ENCODE measurements at places on chromosomes 11 and 22.

DNA sequence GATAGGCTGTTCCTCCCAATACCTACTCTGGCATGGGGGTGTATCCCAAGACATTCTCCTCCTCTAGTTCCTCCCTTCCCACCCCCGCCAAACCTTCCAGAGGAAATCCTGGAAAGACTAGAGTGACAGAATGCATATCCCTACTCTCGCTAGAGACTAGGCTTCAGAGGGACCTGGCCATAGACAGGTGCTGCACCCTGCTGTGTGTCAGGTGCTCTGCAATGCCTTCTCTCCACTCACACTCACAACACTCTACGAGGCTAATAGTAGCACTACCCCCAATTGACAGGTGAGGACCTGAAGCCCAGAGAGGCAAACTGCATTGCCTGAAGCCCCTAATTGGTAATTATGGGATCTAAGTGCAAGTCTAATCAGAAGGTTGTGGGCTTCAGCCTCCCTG is 46.2 kb upstream of the LMO1 start:
- DNase-seq = no peak

GRCh38 chr11:111206472-111206871 is 39.1 kb upstream of the POU2AF2 start:
- DNase-seq = no peak

GRCh38 chr22:17964643-17965042 is 59.7 kb downstream of the MICAL3 start:
- DNase-seq = no peak

GRCh38 chr11:102581066-102581465 is 44.1 kb downstream of the MMP20 start:
- no peak for DNase-seq

DNA sequence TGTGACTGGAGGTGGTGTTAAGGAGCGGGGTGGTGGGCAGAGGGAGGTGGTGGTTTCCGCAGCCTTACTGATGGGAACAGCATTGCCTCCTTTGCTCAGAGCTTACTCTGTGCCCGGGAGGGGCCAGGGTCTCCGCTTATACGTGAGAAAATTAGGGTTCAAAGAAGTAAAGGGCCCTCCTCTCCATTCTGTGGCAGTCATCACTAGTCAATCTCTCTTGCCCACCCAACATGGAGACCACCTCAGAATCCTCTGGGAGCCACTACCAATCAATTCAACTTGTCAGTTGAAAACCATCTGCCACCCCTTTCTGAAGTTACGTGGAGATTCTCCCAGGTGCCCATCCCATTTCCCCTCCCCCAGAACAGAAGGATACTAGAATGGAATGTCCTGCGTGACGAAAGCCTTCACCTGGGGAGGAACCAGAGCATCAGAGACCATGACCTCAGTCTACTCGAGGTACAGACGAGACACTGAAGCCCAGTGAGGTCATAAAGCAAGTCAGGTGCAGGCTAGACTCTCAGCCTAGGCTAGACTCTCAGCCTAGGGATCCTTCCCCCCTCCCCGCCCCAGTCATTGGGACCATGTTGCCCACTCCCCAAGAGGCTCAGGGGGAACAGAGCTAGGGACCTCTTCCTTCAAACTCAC is 2.0 kb downstream of the SELENOM start:
- no peak for DNase-seq

- no peak for DNase-seq
Observed at GRCh38 chr11:22669368-22669767, 3.0 kb downstream of the GAS2 start.

DNA sequence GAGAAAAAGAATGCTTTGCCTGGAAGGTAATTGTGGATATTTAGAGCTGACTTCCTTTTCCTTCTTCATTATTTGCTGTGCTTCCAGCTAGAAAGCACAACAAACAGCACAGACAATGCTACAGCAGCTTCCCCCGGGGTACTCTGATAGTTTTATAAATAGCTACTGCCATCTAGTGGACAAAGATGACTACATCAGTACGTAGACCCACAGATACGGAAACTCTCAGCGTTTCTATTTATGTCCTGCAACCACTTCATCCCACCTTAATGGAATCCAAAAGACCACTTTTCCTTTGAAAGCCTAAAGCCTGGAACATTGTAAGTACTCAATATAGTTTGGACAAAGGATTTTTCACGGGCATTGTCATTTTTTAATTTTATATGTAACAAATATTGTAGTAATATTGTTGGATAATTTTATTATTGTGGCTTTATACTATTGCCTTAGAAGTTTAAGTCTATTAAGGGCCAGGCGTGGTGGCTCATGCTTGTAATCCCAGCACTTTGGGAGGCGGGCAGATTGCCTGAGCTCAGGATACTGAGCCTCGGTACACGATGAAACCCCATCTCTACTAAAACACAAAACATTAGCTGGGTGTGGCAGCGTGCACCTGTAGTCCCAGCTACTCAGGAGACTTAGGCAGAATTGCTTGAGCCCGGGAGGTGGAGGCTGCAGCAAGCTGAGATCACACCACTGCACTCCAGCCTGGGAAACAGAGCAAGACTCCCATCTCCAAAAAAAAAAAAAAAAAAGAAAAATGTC is 7.5 kb downstream of the HSPA8 start:
- peak; percentile 71 for DNase-seq

DNA sequence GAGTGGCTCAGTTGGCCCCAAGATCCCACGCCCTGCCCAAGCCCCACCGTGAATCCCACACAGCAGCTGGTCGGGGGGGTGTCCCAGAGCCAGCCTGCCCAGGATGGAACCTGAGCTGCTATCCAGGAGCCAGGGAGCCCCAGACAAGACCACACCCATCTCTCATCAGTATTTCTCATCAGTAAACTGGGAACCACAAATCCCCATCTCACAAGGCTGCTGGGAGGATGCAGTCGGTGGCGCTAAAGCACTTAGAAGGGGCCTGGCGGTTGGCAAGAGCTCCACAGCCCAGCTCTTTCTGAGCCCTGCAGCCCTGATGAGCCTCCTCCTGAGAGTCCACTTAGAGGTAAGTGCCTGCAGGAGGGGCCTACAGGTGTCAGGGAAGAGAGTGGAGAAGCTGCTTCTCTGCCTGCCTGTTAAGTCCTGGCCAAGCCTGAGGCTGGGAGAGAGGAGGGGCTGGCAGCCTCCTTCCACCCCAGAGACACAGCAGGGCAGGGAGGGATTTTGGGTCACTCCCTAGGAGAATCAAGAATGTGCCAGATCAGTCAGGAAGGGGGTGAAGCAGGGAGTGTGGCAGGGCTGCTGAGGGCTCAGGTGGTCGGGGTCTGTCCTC is 6.1 kb downstream of the FADS3 start:
- no peak for DNase-seq

- DNase-seq = no peak
Observed at GRCh38 chr11:104934594-104934993, 33.8 kb downstream of the CASP4 start.

- DNase-seq = no peak
Observed at GRCh38 chr11:90704510-90704909, 481.7 kb upstream of the CHORDC1 start.

DNA sequence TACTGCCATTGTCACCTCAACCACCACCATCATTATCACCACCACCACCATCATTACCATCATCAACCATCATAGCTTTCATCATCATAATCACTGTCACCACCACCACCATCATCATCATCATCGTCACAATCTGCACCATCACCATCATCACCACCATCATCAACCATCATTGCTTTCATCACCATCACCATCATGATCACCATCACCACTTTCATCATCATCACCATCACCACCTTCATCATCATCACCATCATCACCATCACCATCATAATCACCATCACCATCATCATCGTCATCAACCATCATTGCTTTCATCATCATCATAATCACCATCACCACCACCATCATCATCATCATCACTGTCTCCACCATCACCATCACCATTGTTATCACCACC is 8.7 kb upstream of the OSBPL5 start:
- no peak for DNase-seq
